Effector memory CD8-positive, alpha-beta T cell (primary cell): ENCODE measurements at places on chromosomes 11 and 22.

GRCh38 chr11:67564230-67564629 is 19.4 kb upstream of the GSTP1 start:
- no peak for DNase-seq

- DNase-seq: peak; percentile 87
These were observed at the start of gene TESMIN for GRCh38 chr11:68751331-68751856. TSS of gene TESMIN (minus strand) at chr11:68751520. CDS start at chr11:68750660, 860 bp downstream.

DNA sequence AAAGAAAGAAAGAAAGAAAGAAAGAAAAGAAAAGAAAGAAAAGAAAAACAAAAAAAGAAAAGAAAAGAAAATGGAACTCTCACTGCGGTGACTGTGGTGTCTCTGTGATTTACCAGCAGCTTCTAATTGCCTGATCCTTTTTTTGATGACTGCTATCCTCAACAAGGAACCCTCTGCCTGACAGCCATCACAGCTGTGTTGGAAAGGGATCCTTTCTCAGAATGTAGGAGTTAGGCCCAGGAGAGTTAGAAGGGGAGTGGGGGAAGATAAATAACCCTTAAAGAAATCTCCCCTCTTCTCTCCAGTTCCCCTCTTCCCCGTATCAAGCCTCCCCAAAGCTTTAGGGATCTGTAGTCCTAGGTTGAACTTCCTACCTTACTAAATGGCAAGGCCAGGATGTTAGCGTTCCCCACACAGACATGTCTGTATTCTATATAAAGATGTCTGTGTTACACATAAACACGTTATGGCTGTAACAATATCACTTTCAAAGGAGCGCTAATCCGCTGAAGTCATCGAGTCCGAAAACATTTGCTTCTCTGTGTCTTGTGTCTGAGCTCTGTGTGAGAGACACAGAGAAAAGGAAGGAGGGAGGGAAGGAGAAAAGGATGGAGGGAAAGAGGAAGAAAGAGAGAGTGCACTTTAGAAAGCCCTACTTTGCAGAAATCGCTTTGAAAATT is 26.8 kb upstream of the WT1 start:
- DNase-seq: no peak

- no peak for DNase-seq
These were observed 16.2 kb downstream of the PHLDA2 start for GRCh38 chr11:2913019-2913431.
